Activated CD8-positive, alpha-beta T cell treated with anti-CD3 and anti-CD28 coated beads for 36 hours (primary cell): ENCODE measurements at places on chromosomes 12 and 14.

DNA sequence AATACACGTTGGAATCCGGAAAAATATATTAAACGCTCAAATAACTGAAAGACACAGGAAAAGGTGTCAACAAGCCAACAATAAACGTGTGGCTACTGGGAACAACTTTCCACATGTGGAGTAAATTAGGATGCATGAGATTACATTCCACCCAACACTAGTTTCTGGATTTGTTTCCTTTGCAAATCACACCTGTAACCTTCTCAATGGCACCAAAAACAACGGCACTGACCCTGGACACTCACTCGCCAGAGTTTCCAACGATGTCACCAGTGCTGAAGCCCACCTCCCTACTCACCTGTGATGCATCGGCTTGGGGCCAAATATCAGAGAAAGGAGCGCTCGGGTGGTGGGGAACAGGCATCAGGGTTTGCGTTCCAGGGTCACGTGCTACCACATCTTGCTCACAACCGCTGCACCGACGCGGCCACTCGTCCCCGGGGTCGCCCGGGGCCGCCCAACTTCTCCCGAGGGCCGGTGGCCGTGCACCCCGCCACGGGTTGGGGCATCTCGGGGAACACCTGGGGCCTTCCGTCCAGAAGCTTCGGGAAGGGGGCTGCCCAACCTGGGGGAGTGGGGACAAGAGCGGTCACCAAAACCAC lies 629 bp downstream of the PRDM4 start:
- peak; percentile 55 for DNase-seq

GRCh38 chr12:127899971-127900370 lies 367.0 kb upstream of the TMEM132C start:
- DNase-seq: no peak

- no peak for DNase-seq
These were observed 198.7 kb downstream of the DACT1 start for GRCh38 chr14:58836303-58836974.

DNA sequence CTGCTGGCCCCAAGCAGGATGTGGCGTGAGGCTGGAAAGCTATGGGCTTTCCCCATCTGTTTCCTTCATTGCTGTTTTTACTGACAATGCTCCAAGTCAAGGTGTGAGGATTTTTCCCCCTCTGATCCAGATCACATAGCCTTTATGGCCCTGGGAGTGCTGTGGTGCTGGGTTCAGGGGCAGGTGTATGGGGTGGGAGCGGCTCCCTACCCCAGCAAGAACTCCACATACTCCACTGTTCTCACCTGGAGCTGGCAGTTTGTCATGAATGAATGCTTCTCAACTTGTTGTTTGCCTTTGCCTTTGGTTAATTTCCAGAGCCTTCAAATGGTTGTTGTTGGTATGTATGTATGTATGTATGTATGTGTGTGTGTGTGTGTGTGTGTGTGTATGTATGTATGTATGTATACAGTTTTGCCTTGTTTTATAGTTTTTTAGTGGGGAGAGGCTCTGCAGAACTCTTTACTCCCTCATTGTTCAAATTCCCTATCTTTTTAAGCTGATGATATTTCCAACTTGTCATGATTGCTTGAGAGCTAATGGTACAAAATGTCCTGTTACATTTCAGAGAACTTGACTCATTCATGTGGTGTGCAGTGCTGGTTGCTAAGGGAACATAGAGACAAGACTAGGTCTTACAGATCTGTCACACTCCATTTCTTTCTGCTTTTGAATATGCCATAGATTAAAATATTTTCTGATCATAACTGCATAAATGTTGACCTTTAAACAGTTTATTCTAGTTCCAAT lies 36.6 kb upstream of the ASPG start:
- no peak for DNase-seq

DNA sequence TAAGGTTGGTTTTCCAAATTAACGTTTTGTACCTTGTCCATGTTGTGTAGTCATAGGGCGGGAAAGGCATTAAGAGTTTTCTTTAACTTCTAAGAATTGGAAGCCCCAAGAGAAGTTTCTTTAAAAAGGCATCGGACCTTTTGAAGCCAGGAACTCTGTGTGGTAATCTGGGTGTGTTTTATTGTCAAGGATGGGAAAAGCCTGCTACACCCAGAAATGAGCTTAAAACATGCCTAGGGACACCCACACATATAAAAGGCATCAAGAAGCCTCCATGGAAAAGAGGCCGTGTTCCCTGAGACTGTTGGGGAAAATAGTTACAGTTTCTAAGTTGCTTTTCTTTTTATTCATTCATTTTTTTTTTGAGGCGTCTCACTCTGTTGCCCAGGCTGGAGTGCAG lies 81.0 kb upstream of the PTHLH start:
- no peak for DNase-seq

DNA sequence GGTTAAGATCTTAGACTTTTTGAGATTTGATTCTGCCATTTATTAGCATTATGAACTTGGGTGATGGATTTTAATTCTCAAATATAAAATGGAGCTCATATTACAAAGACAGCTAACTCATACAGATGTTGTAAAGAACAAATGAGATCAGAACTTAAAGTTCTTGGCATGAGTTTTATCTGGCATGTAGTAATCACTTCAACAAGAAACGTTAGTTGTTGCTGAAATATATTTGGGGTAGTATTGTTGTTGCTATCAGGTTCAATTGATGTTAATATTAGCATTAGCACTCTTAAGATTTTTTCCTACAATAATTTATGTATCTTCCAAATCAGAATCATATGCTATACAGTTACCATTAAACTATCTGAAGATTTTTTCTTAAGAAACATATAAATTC lies 71.0 kb downstream of the SLC6A15 start:
- no peak for DNase-seq

- DNase-seq: no peak
These were observed 294.3 kb upstream of the RTL1 start for GRCh38 chr14:101197595-101198397.

DNA sequence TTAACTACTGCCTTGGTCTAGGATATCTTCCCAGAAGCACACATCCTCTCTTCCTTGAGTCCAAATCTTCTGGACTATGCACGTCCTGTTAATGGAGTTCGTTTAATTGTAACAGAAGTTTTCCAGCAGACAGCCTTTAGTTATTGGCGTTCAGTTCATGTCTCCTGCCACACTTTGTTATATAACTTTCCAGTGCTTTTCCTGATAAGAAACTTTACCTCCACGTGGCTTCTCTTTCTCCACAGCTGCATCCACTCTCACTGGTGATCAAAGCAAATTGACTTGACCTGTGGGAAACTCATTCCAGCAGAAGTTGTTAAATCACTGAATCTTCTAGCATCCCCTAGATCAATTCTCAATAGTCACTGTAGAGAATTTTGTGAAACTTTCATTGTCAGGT lies 19.0 kb downstream of the PTPN21 start:
- no peak for DNase-seq

DNA sequence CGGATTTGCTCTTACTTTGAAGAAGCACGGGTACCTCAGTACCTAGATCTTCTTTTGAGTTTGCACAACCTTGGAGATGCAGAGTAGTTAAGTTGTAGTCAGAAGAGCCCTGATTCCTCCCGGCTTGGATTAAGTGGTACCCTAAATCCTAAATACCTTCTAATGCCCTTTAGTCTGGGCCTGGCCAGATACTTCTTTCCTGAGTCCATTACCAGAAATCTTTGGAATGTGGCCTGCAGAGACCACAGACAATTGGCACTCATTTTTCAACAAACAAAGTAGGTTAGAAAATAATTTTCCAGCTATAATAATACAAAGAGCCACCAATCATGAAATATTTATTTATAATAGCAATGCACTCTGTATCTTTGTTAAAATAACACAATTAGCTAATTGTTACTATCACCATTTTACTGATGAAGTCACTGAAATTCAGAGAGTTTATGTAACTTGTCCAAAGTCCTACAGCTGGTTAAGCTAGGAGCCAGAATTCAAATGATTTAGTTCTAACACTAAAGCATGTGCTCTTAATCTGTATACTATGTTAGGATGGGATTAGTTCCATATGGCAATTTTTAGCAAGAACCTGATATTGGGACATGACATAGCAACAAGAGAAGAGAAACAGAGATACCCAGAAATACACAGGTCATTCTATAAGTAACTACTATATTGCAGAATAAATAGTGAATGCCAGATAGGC lies 132.1 kb upstream of the PDZRN4 start:
- DNase-seq: no peak

- DNase-seq: no peak
These were observed 40.5 kb downstream of the ATP6V1D start for GRCh38 chr14:67319142-67319541.

DNA sequence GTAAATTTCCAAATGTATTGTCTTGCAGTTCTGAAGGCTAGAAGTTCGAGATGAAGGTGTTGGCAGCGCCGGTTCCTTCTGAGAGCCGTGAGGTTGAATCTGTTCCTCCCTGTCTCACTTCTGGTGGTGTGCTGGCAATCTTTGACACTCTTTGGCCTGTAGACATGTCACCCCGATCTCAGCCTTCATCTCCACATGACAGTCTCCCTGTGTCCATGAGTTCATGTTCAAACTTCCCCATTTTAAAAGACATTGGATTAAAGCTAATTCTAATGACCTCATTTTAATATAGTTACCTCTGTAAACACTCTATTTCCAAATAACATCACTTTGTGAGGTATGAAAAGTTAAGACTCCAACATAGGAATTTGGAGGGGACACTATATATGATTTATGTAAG lies 4.1 kb upstream of the RBM19 start:
- no peak for DNase-seq

DNA sequence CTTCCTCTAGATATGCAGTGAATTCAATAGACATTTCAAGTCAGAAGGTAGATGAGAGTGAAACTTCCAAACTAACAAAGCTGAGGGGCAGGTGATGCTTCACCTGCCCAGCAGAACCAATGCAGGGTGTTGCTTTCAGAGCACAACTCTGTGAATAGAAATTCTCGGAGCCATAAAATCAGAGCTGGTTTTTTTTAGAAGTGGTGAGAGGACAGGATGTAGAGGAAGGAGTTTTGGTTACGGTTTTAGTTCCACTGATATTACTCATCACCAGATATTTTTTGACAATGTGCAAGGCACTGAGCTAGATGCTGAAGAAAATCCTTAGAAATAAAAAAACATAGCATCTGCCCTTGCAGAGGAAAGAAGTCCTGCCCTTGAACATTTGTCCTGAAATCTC lies 62.2 kb downstream of the BMP4 start:
- DNase-seq: no peak

- no peak for DNase-seq
These were observed 1724.1 kb upstream of the SEL1L start for GRCh38 chr14:83257466-83258439.

DNA sequence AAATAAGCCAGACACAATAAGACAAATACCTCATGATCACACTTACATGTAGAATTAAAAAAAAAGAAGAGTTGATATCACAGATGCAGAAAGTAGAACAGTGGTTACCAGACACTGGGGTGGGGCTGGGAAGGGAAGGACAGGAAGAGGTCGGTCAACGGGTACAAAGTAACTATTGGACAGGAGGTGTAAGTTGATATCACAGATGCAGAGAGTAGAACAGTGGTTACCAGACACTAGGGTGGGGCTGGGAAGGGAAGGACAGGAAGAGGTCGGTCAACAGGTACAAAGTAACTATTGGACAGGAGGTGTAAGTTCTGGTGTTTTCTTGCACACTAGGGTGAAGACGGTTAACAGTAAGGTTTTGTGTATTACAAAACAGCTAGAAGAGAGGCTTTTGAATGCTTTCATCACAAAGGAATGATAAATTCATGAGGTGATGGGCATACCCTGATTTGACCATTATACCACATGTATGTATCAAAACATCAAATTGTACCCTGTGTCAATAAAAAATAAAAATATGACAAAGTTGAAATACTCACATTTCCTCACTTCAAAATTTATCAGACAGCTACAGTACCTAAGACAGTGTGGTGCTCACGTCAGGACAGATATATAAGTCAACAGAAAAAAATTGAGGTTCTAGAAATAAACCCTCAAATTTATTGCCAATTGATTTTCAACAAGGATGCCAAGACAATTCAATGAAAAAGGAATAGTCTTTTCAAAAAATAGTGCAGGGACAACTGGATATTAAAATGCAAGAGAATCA lies 32.8 kb downstream of the GALC start:
- no peak for DNase-seq

GRCh38 chr14:75453817-75454434 lies 26.1 kb downstream of the JDP2 start:
- DNase-seq: peak; percentile 59

DNA sequence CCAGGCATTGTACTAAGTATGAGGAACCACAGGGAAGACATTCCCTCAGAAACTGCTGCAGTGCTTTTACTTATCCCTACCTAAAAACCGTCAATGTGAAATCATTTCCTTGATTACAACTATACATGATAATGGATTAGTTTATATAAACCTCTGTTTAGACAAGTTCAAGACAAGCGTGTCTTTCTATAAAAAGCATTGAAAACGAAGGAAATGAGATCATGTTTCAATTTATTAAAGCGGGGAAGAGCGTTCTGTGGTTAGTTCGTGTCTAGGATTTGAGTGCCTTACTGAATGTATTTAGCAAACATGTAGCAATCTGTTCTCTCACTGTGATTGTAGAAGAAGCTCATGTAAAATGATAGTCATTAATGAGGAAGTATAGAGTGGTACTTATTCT lies 37.5 kb downstream of the GALC start:
- DNase-seq: no peak

GRCh38 chr12:20716037-20716436 lies 20.9 kb downstream of the SLCO1C1 start:
- no peak for DNase-seq

GRCh38 chr12:34397591-34398365 lies 375.5 kb downstream of the ALG10 start:
- DNase-seq: no peak

DNA sequence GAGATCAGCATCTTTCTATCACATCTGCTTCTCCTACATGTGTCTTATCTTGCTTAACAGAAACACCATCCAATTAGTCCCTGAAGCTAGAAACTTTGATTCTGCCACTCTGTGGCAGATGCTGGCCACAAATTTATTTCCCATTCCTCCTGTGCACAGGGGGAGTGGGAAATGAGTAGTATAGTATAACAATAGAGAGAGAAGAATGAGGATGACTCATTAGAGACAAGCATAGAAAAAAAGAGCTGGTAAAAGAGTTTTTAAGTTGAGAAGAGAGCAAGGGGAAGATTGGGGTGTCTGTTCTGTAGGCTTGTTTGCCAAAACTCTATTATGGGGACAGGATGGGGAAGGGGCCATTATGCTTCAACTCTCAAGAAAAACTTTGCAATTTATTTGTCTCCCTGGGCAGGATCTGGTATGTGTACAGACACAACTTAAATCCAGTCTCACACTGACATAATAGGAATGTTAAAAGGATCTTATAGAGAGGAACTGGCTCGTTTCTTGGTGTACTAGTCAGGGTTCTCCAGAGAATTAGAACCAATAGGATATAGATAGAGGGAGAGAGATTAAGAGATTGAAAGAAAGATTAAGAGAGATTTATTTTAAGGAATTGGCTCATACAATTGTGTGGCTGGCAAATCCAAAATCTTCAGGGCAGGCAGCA lies 142.6 kb upstream of the CPSF6 start:
- no peak for DNase-seq
